ENCODE measurements at places on chromosomes 11 and 22. TPM values are rescaled to one million over a fixed set of nuclear protein-coding genes. Genes with fewer than 3 reads are reported as not detected.

- DNase-seq = no peak
Observed at GRCh38 chr22:35401863-35402262, 1.9 kb downstream of the MCM5 start.

Gene ACRV1
- polyA plus RNA-seq = not detected

DNA sequence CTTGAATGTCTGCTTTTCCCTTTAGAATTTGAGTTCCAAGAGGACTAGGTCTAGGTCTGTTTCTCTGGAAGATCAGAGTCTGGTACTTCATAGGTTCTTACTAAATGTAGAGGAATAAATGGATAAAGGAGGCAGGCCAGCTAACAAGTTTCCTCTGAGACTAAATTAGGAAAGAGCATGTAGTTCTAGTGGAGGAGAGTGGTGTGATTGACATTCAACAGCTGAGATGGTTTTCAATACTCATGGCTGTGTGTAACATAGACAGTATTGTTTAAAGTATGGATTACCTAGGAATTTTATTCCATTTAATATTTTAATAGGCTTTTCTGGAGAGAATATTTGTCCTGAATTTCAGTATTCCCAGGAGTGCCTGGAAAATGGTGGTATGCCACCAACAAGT, 364.7 kb downstream of the METTL15 start:
- DNase-seq = no peak

Gene ACER3
- polyA plus RNA-seq = 4.5 TPM

- no peak for DNase-seq
Observed at GRCh38 chr11:128690665-128691101, 3.2 kb upstream of the FLI1 start.

GRCh38 chr11:19368726-19369375, 128.1 kb upstream of the E2F8 start:
- no peak for DNase-seq

Gene CCDC87
- 0.14 TPM for polyA plus RNA-seq

Gene ARHGAP32
- polyA plus RNA-seq = 2.7 TPM

DNA sequence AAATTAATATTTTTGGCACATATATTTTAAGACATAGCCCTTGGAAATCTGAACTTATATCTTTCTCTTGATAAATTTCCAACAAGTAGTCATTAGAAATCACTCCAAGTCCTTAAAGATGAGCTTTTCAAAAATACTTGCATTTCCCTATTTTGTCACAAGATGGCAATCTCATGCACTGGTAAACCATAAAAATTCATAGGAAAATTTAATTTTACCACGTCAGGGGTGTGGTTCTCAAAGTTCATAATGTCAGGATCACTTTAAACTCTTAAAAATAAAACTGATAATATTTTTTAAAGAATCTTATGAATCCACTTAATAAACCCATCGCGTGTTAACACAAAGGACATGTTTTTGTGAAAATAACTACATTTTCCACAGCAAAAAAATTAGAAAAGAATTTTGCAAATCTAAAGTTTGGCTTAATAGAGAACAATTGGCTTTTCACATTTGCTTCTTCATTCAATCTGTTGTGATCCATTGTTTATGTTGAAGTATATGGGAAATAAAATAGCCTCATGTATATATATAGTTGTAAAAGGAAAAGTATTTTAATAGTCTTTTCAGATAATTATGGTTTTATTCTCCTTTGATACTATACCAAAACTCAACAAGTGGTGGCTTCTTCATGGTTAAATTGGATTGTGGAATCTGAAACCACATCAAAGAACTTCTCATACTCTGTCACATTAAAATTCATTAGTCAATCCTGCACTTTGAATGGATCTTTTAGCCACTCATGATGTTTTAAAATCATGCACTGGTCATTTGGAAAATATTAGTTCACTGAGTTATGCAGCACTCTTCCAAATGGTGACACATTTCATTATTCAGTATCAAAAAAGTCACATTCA, 169.1 kb downstream of the CADM1 start:
- DNase-seq = no peak

Data from liver (tissue), 10 donors.